ENCODE measurements at places on chromosomes 2 and 18. TPM values are rescaled to one million over a fixed set of nuclear protein-coding genes. Genes with fewer than 3 reads are reported as not detected.
A peak's percentile ranks its signal among the peaks of the same experiment; 100 is the strongest.

Gene RGPD4
- total RNA-seq, result not detected

Gene GALNT5
- total RNA-seq, result 0.83 TPM

Gene SIX3
- total RNA-seq, result 0.42 TPM

Gene ALKAL2
- total RNA-seq, result 1.7 TPM

Gene UGGT1
- total RNA-seq, result 27.9 TPM

Gene SGPP2
- 0.42 TPM for total RNA-seq

Gene ID2
- 208 TPM for total RNA-seq

GRCh38 chr18:3852321-3852720 lies 402.3 kb downstream of the TGIF1 start:
- H3K27ac ChIP-seq, result no peak overlapping the region
- H3K36me3 ChIP-seq, result no peaks in the 10 kb centered on the region
- H3K4me1 ChIP-seq, result no peaks in the 10 kb centered on the region

DNA sequence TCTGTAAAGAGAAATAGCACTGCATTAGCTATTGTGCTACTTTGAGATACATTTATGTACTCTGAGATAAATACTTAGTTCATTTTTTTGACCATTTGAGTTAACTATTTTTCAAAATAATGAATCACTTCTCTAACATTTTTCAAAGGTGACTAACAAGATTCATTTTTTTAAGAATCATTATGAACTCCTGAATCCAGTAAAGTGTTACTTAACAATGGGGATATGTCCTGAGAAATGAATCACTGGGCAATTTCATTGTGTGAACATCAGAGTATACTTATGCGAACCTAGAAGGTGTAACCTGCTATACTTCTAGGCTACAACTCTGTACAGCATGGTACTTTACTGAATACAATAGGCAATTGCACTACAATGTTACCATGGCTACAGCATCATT lies 355.8 kb downstream of the ARL6IP6 start:
- no peaks in the 10 kb centered on the region for H3K36me3 ChIP-seq
- no peak for DNase-seq
- H3K4me3 ChIP-seq, result no peak overlapping the region
- H3K27ac ChIP-seq, result no peak overlapping the region
- no peaks in the 10 kb centered on the region for H3K4me1 ChIP-seq

- H3K27ac ChIP-seq, result no peak overlapping the region
- no peaks in the 10 kb centered on the region for H3K27me3 ChIP-seq
- no peaks in the 10 kb centered on the region for H3K36me3 ChIP-seq
- H3K4me1 ChIP-seq, result no peaks in the 10 kb centered on the region
These were observed 103.8 kb downstream of the EPHA4 start for GRCh38 chr2:221468317-221468716.

- H3K4me1 ChIP-seq, result peaks cover 11% of the 10 kb centered on the region
- DNase-seq, result no peak
- no peak overlapping the region for H3K4me3 ChIP-seq
- H3K36me3 ChIP-seq, result no peaks in the 10 kb centered on the region
These were observed 1.4 kb downstream of the BOD1L2 start for GRCh38 chr18:57148263-57148662.

- H3K27me3 ChIP-seq, result no peaks in the 10 kb centered on the region
- DNase-seq, result no peak
These were observed 62.0 kb downstream of the ACOXL start for GRCh38 chr2:110794390-110794789.

- H3K27ac ChIP-seq, result no peak overlapping the region
- H3K4me1 ChIP-seq, result no peaks in the 10 kb centered on the region
- DNase-seq, result no peak
- no peaks in the 10 kb centered on the region for H3K36me3 ChIP-seq
- H3K27me3 ChIP-seq, result no peaks in the 10 kb centered on the region
- no peak overlapping the region for H3K4me3 ChIP-seq
These were observed 421.4 kb upstream of the UBE2E3 start for GRCh38 chr2:180559038-180559437.

DNA sequence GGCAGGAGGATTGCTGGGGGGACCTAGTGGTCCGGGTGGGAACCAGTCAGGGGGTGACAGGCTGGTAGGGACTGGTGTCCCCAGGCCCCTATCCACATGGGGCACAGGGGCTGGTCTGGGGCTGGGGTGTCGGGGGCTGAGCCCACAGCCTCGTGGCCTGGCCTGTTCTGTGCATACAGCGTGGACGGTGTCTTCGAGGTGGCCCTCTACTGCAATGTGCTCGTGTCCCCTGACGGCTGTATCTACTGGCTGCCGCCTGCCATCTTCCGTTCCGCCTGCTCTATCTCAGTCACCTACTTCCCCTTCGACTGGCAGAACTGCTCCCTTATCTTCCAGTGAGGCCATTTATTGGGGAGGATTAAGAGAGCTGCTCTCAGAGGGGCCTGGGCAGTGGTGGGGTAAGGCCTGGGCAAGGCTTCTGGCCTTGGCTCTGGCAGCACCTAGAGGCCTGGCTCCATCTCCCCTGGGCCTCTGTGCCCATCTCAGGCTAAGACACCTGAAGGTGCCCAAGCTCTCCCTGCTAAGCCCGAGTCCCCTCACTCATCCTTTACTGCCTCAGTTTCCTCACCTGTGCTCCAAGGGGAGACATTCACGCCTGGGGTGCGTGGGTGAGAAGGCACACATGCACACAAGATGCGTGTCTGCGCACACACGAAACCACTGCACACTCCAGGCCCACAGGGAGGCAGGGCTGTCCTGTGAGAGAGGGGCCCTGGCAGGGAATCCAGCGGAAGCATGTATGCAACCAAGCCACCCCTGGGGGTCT lies 1.9 kb downstream of the CHRNG start:
- H3K27me3 ChIP-seq, result peaks cover 50% of the 10 kb centered on the region
- H3K36me3 ChIP-seq, result no peaks in the 10 kb centered on the region
- DNase-seq, result no peak
- no peak overlapping the region for H3K4me3 ChIP-seq
- H3K27ac ChIP-seq, result no peak overlapping the region

- no peaks in the 10 kb centered on the region for H3K36me3 ChIP-seq
- no peaks in the 10 kb centered on the region for H3K27me3 ChIP-seq
- no peak overlapping the region for H3K4me3 ChIP-seq
- H3K27ac ChIP-seq, result no peak overlapping the region
- no peak for DNase-seq
These were observed 481.4 kb downstream of the CMPK2 start for GRCh38 chr2:6384341-6384740.

DNA sequence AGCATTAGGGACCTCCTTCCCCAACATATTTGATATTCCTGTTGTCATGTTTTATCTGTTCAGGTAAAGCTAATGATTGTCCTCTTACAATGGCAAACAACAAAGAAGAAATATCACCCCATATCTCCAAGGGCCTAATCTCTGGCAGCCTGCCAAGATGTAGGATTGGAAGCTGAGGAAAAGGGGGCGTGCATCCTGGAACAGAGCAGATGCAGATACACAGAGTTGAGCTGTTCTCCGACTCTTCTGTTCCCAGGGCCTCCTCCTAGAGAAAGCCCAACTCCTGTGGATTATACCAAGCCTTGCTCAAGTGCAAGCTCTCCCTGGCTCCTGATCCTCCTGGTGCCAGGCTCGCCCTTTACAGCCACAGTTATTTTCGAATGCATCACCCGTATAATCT lies 35.2 kb upstream of the CD207 start:
- no peak overlapping the region for H3K4me3 ChIP-seq
- peaks cover 10% of the 10 kb centered on the region for H3K4me1 ChIP-seq
- H3K27ac ChIP-seq, result no peak overlapping the region
- no peaks in the 10 kb centered on the region for H3K27me3 ChIP-seq
- DNase-seq, result no peak

DNA sequence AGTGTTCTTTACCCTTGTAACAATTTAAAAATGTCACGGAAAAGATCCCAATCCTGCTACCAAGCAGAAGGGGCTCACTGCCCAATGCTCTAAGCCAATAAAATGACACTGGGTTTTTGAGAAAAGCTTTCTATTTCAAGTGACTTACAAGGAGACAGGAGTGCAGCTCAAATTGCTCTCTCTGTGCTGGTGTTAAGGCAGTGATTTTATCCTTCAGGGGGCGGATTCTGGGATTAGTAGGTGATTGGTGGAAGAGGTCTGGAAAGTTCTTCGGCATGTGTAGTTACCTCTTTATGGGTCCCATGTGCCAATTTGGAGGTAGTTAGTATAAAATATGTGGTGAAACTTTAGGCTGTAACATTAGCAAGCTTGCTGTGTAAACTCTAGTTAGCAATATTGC lies 27.4 kb upstream of the MCM6 start:
- H3K27ac ChIP-seq, result no peak overlapping the region
- H3K4me1 ChIP-seq, result no peaks in the 10 kb centered on the region
- no peak for DNase-seq
- H3K27me3 ChIP-seq, result no peaks in the 10 kb centered on the region
- H3K4me3 ChIP-seq, result no peak overlapping the region

GRCh38 chr18:25734336-25734735 lies 356.1 kb downstream of the SS18 start:
- H3K4me3 ChIP-seq, result no peak overlapping the region
- peaks cover 6% of the 10 kb centered on the region for H3K27me3 ChIP-seq
- H3K4me1 ChIP-seq, result no peaks in the 10 kb centered on the region
- DNase-seq, result no peak
- H3K27ac ChIP-seq, result no peak overlapping the region

DNA sequence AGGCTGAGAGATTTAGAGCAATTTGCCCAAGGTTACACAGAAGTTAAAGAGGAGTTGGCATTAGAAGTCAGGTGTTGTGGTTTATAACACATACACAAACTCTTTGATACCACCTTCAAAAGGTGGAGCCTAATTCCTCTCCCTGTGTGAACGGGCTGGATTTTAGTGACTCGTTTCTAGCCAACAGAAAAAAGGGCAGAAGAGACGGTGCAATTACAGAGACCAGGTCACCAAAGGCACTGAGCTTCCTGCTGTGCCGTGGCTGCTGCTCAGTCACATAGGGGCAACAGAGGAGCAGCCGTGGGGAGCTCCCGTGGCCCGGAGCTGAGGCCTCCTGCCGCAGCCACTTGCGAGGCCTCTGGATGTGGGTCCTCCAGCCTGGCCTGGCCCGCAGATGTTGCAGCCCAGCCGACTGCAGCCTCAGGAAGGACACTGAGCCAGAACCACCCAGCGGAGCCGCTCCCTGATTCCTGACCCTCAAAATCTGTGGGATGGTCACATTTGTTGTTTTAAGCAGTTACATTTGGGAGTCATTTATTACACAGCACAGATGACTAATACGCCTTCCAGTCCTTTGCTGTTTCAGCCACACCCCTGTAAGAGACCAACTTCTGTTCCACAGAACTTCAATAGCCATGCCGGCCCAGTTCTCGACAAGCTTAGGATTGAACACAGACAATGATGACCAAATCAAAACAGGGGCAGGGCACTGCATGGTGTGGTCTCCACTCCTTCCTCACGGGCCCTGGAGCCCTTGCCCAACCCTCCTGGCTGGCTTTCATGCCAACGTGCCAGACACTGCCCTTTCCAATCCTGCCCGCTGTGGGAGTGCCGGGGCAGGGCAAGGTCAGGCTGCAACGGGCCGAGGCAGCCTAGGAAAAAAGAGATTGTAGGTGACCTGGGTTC lies 17.1 kb downstream of the EDAR start:
- no peaks in the 10 kb centered on the region for H3K36me3 ChIP-seq
- H3K27me3 ChIP-seq, result peaks cover 4% of the 10 kb centered on the region
- no peaks in the 10 kb centered on the region for H3K4me1 ChIP-seq

- peak overlapping the region; percentile 55 for H3K27ac ChIP-seq
- H3K4me1 ChIP-seq, result peaks cover 39% of the 10 kb centered on the region
- no peaks in the 10 kb centered on the region for H3K27me3 ChIP-seq
- H3K36me3 ChIP-seq, result no peaks in the 10 kb centered on the region
- H3K4me3 ChIP-seq, result no peak overlapping the region
These were observed 5.5 kb downstream of the ASAP2 start for GRCh38 chr2:9212010-9212635.

DNA sequence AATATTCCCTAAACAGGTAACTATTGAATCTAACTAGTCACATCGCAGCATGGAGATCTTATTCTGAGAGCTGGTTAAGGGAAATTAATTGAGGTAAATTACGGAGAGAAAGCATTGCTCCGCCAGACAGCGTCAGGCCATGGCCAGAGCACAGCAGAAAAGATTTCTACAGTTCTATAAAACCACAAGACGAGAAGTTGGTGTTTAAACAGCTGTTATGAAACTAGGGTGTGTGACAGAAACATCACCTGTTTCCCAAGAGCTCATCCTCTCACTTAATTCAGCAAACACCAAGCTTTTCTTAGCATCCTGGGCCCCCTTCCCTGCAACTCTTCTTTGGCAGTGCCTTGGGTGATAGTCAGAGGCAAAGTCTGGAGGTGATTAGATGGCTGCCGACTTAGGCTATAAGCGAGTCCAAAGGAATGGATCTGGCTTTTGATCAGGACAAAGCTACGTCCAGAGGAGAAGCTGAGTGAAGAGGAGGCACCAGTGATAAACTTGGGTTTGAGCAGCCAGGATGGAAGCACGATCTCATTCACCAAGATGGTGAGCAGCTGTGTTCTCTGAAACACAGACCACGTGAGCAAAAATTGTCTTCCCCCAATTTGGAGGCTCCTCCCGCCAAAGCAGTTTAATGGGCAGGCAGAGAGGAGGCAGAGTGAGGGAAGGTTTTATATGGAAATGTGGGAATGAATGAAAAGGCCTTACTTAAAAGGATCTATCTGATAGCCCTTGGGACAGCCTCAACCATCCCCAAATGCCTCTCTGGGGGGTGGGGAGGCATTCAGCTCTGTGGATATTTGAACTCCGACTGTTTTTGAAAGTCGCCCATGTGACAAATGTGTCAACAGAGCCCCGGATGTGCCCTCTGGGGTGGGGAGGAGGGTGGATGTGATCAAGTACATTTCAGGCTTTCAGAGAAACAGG lies 57.8 kb downstream of the PKDCC start:
- no peak for DNase-seq
- no peak overlapping the region for H3K4me3 ChIP-seq
- no peaks in the 10 kb centered on the region for H3K27me3 ChIP-seq

DNA sequence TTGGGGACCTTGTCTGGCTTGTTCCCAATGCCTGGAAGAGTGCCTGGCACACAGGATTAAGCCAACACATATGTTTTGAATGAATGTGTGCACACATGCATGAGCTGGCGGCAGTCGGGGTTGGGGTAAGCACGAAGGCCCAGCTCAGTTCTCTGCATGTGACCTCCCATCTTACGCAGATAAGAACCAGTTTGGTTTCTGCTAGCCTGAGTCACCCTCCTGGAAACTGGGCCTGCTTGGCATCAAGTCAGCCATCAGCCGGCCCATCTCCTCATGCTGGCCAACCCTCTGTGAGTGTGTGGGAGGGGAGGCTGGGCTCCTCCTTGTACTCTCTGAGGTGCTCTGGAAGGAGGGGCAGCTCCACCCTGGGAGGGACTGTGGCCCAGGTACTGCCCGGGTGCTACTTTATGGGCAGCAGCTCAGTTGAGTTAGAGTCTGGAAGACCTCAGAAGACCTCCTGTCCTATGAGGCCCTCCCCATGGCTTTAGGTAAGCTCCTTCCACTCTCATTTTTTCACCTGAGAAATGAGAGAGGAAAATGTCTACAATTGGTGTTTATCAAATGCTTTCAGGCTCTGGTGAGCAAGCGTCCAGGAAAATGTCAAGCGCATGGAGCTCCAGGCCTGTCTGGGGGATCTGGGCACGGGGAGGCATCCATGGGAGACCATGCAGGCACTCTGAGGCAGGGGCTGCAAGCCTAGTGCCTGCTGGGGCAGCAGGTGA lies 9.7 kb upstream of the IL1RN start:
- no peak overlapping the region for H3K27ac ChIP-seq
- DNase-seq, result peak; percentile 92
- no peaks in the 10 kb centered on the region for H3K36me3 ChIP-seq
- no peak overlapping the region for H3K4me3 ChIP-seq
- H3K27me3 ChIP-seq, result no peaks in the 10 kb centered on the region

All from esophagus muscularis mucosa (tissue), 4 donors.